ENCODE measurements at places on chromosomes 7 and 10. TPM values are rescaled to one million over a fixed set of nuclear protein-coding genes. Genes with fewer than 3 reads are reported as not detected.

GRCh38 chr10:109393425-109393824 is 529.9 kb downstream of the XPNPEP1 start:
- no peak for DNase-seq

DNA sequence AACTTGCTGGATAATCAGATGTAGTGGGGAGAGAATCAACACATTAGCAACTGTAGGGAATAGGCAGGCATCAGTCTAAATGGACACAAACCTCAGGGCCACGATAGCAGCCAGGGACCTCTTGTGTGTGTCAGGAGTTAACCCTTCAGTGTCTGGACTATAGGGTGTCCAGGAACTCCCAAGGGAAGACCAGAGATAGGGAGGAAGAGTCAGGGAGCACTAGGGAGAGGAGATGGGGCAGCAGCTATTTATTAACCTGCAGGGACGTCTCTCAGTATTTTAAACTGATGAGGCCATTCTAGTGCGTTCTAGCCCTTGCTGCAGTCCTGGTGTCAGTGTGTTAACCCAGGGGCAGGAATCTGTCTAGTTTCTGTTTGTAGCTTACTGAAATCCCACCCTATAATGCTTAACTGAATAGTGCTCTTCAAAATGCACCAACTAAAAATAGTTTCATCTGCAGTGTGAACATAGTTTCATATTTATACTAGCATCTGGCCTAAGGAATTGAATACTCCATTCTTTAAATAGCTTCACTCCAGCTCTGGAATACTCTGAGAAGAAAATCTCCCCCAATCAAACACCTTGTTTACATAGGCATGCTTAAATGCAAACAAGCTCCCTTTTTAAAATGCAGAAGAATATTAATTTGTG is 62.7 kb downstream of the ARID5B start:
- no peak for DNase-seq

NYAP1 gene
- total RNA-seq = not detected

DNA sequence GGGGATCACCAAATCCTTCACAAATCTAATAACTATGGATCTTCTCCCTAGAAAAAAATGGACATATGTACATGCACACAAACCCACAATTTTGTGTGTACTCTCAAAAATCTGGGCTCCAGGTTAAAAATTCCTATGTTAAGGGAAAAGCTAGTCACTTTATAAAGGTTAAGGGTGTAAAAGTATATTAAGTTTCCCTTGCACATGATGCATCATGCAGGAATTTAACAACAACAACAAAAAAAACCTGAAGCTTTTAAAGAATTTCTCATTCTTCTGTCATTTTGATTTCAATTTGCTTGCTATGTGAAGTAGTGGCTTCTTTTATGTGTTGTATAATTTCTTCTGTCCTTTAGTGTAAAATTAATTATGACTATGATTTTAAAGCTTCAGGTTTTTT is 123.7 kb downstream of the CNOT4 start:
- DNase-seq = no peak

- DNase-seq = no peak
Measured at GRCh38 chr10:110765513-110766319, 106.0 kb upstream of the PDCD4 start.

GRCh38 chr10:1163204-1163660 is 107.0 kb downstream of the WDR37 start:
- DNase-seq = no peak

MAGI2 gene
- 0.19 TPM for total RNA-seq

GRCh38 chr10:102982296-102982695 is 64.2 kb downstream of the CNNM2 start:
- DNase-seq = no peak

GRCh38 chr10:116164291-116164690 is 108.7 kb downstream of the GFRA1 start:
- DNase-seq = no peak

ATOH7 gene
- total RNA-seq = not detected

- DNase-seq = no peak
Measured at GRCh38 chr10:71547876-71548846, 151.4 kb downstream of the CDH23 start.

- no peak for DNase-seq
Measured at GRCh38 chr7:69017208-69017607, 581.1 kb upstream of the AUTS2 start.

- DNase-seq = no peak
Measured at GRCh38 chr7:12475362-12476063, 71.8 kb upstream of the VWDE start.
